Stimulated activated CD4-positive, alpha-beta T cell treated with anti-CD3 and anti-CD28 coated beads, Interleukin-15, amount 100 ng/mL, for 48 hours (primary cell): ENCODE measurements at places on chromosomes 7 and 10.

- no peak for DNase-seq
Observed at GRCh38 chr7:69078997-69079769, 519.1 kb upstream of the AUTS2 start.

DNA sequence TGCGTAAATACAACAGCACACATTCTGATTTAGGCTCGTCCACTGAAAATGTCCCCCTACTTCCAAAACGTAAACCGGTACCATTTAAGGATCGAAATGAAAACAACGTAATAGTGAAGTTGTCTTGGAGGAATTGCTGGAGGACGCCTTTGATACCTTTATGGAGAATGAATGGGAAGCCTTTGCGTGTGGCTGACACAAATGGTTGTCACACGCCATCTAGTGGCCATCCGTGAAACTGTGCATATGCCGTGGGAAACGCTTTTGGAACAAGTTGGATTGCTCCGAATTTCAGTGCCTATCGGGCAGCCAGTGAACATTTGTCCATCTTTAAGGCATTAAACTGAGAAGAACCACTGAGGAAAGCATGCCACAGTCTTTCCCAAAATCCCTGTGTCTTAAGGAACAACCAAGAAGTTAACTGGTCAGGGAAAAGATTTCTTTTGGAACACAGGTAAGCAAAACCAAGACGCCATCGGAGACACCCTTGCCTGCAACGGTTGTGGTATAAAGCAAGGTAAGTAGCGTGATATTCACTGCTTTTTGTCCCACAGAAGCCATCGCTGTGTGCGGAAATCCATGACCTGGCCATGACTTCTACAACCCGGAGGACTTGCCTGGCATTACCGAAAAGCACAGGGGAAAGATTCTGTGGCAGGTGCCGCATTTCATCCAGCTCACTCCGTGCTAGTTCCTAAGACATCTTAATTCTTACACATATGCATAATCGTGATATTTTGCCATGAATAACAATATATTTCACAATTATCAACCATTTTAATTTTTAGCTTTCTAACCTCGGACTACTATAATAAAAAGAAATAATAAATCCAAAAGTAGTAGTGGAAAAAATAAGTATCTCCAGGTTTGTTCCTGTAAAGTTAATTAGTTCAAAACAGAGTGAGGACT, 100.6 kb downstream of the FAM204A start:
- peak; percentile 56 for DNase-seq

DNA sequence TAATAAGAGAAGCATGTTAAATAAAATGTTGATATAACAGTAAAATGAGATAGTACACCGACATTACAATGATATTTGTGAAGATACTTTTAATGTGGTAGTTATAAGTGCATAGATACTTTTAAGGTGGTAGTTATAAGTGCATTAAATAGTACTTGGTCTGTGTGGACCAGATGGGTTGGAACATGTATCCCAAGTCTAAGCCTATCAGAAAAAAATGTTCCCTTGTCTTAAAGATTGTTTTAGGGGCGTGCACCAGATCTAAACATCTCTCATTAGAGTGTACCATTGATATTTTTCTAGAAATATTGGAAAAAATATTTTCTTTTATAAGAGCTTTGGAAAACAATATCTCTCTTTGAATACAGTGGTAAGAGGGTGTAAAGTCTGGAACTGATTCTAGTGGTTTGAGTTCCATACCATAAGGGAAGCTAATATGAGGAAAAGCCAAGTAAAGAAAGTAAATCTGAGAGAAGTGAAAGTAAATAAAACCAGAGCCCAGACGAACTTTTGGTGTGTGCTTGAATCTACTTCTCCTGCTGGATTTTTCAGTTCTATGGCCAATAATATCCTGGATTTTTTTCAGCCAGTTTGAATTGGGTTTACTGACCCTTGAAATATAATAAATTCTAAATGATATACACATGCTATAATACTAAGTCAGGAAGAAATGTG, 175.3 kb downstream of the MBL2 start:
- DNase-seq, result no peak

- no peak for DNase-seq
Observed at GRCh38 chr10:88657901-88658300, 6.3 kb upstream of the LIPF start.

DNA sequence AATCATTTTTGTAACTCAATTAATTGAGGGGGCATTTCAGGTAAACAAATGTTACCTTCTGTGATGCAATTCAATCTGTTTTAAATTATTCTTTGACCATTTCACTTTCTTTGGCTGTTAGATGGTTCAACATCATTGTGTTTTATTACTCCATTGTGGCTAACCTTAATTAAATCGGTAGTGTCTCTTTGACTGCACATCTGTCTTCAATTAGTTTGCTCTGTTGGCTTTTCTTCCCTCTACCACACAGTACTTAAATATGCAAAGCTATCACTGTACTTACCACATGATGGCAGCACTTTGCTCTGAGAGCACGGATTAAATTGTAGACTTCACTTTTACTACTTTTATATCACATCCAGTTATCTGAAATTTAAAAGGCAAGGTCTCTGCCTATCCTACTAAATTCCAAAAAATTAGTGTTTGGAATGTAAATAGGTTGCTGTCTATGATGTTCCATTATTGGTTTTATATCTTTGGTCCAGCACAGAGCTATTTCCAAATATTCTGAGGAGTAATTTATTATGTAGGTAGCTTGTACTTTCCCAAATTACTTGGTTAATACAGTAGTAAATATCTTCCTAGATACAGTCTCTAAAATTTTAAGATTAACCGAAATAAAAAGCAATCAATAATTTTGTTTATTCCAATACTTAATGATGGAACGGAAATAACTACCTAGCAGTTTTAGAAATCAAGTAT, 352.0 kb downstream of the PCLO start:
- DNase-seq, result no peak

- no peak for DNase-seq
Observed at GRCh38 chr7:38462819-38463218, 168.4 kb downstream of the AMPH start.

GRCh38 chr10:133058331-133059092, 29.2 kb upstream of the ADGRA1 start:
- no peak for DNase-seq

DNA sequence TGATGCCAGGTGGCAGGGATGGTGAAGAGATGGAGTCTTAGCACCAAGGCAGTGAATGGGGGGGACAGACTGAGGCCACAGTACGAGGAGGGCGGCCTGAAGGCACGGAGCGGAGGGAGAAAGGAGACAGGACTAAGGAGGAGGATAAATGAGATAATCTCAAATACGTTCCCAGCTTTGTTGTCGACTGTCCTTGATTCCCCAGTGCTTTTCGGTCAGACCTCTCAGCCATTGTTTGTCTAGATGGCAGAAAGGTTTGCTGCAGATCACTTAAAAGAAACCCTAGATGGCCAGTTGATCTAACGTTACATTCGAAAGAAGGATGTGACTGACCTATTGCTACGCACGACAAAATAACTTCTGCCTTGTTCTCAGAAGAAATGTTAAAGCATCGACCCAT, 479.0 kb downstream of the GATA3 start:
- DNase-seq, result no peak

DNA sequence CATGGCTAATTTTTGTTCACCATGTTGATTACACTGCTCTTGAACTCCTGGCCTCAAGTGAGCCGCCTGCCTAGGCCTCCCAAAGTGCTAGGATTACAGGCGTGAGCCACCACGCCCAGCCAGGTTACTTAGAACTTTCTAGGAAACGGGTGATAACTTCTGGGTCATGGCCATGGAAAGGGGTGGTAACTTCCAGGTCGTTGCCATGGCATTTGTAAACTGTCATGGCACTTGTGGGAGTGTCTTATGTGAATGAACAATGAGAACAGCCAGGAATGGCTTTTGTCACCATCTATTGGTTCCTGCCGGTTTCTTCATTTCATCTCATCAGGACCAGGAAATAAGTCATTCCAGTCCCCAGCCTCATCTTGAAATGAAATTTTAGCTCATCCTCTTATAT, 120.9 kb downstream of the SLC16A9 start:
- DNase-seq, result no peak

DNA sequence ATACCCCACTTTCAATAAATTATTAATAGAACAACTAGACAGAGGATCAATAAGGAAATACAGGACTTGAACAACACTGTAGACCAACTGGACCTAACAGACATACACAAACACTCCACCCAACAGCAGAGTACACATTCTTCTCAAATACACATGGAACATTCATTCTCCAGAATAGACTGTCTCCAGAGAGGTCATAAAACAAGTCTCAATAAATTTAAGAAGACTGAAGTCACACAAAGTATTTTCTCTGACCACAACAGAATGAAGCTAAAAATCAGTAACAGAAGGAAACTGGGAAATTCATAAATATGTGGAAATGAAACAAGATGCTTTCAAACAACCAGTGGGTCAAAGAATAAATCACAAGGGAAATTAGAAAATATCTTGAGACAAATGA, 119.8 kb downstream of the SMURF1 start:
- DNase-seq, result no peak

DNA sequence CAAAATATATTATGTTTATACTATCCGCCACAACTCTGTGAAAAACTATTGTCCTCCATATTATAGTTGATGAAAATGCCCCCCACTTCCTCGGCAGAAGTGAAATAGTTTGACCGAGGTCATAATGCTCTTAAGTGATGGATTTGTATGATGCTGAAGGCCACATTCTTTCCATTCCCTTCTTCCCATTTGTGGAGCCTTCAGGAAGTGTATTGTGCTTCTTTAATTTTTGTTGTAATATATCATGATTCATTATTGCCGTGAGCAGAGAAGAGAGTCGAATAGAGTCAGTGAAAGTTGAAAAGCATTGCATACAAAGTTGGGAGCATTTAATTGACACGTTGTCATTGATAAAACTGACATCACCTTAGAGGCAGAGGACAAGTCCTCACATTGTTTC, 460.3 kb downstream of the SUGCT start:
- no peak for DNase-seq

GRCh38 chr7:73435471-73436009, 2.0 kb downstream of the FZD9 start:
- DNase-seq, result no peak

DNA sequence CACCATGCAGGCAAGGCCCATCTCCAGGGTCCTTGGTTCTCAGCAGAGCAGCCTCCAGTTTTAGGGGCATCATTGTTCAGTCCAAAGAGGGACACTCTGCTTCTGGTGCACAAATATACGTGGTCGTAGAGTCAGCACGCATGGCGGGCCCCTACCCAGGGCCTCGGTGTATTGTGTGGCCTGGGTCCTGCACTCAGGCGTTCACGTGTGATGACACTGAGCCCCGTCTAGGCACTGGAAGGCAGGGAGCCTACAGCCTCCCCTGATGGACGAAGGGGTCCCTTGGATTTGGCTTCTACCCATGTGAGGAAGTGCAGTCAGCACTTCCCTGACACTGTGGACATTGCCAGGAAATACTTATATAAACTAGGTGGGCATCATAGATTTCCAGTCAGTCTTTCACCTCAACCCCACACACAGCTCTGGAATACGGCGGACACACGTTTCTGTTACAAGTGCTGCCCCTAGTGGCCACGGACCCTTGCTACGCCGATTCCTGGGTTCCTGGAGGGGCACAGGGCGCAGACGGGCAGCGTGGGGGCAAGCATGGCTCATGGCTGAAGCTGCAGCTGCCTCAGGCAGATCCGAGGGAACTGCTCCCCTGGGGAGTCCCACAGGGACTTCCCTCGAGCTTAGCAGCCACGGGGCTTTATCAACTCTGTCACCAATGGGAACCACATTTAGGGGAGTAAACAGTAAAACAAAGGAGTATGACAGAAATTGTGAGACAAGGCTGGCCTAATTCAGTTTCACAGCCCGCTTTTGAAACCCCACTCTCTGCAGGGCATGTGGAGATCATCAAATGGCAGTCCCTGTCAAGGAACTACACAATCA, 25.4 kb downstream of the AIFM2 start:
- no peak for DNase-seq

- no peak for DNase-seq
Observed at GRCh38 chr7:37916673-37917660, at the start of gene SFRP4. TSS of gene SFRP4 (minus strand) at chr7:37916817. CDS start at chr7:37916537, 280 bp downstream.

GRCh38 chr7:34550996-34551395, 107.0 kb upstream of the NPSR1 start:
- DNase-seq, result no peak

DNA sequence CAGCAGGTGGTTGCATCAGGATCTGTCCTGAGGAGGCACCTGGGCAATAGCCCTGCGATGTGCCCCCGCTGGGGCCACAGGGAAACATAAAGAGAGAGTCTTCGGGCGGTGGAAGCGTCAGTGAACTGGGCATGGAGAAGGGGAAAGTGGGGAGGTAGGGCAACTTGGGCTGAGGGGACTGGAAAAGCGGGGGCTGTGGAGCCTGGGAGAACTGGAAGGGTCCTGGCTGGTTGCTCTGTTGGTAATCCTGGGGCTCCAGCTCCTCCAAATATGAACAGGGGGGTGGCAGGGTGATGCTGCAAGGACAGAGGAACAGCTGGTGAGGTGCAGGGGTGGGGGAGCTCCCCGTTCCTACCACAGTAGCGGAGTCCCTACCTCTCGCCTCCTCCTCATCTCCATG, 5.2 kb downstream of the NOBOX start:
- no peak for DNase-seq

DNA sequence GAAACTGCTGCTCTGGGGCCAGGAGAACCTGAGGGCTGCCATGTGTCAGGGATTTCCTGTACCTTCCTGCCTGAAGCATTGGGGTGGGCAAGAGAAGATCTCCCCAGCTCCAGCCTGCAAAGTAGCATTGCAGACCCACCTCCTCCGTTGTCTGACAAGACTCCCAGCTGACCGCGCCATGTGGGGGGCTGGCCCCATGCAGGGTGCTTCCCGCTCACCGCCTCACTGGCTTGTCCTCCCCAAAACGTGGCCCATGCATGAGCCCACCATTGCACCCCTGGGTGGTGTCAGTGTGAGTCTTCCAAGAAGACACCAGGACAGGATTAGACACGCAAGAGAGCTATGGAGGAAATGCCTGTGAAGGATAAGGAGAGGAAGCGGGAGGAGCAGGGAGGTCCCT, 68.3 kb downstream of the ABRAXAS2 start:
- DNase-seq, result no peak

DNA sequence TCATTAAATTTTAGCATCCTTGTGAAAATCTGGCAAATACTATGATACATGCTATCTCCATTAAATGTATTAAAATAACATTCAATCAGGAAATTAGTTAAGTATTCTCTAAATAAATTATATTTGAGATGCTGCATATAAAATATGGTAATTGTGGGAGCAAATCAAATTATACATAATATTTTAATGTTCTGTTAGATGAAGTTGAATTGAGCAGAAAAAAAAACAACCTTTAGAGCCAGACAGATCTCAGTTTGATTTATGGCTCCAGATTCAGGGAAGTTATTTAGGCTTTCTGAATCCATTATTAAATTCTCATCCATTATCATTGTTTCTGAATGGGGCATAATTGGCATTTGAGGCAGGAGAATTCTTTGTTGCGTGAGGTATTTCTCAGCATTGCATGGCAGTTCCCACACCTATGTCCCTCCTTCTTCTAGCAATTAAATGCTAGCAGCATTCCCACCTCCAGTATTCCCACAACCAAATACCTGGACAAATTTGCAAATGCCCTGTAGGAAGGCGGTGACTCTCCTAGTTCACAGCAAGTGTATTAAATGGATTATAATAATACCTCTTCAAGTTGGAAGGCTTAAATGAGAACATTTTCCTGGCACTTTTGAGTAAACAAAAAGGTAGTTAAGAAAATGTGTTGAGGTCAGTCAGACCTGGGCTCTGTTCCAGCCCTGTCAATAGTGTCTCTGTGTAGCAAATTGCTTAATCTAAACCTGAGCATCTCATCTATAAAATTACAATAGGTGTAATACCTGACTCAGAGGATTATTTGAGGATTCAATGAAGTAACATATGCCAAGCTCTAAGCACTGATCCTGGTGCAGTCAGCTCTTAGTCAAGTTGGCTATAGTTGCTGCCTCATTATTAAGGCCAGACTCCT, 108.9 kb downstream of the RNLS start:
- no peak for DNase-seq

- DNase-seq, result no peak
Observed at GRCh38 chr10:5758927-5759326, 54.3 kb downstream of the GDI2 start.
